Stimulated activated CD4-positive, alpha-beta T cell treated with anti-CD3 and anti-CD28 coated beads, TNF-alpha, amount 100 ng/mL, for 1 hour (primary cell): ENCODE measurements at places on chromosomes 4 and X.
A peak's percentile ranks its signal among the peaks of the same experiment; 100 is the strongest.

- no peak for DNase-seq
Observed at GRCh38 chr4:23401572-23401971, 488.3 kb downstream of the PPARGC1A start.

DNA sequence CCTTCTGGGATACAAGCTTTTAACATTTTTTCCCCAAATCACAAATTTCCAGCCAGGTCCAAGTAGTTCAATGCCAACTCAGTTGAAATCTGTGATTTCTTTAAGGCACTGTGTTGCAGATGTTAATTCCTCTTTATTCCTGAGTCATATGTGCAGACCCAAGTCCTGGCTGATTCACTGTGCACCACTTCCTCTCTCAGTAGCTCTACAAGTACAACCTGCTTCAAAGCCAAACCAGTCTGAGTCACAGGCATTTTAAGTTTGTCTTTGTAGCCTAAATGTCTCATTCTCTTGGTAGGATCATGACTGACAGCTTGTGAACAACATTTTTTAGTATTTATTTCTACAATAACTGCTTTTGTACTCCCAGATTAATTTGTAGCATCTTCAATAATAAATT is 165.6 kb upstream of the S100G start:
- peak; percentile 14 for DNase-seq

GRCh38 chr4:74018771-74019170 is 19.7 kb downstream of the CXCL3 start:
- no peak for DNase-seq

GRCh38 chr4:186557061-186557460 is 1.7 kb upstream of the MTNR1A start:
- DNase-seq = no peak

DNA sequence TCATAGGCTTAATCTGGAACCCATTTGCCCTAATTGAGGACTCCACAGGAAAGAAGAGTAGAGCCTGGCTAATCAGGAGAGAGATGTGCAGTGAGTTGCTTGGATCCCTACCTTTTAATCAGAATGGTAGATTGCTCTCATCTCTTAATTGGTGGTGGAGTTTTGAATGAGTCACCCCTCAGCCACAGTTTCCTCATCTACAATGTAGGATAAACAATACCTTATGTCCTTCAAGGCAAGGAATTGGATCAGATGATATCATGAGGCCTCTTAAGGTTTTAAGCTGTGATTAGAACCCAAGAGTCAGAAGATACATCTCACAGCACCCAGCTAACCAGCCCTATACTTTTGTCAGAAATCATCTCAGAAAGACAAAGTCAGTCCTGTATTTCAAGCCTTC is 39.1 kb downstream of the PDGFRA start:
- DNase-seq = no peak

GRCh38 chrX:10507181-10507580 is 113.2 kb downstream of the MID1 start:
- DNase-seq = no peak

DNA sequence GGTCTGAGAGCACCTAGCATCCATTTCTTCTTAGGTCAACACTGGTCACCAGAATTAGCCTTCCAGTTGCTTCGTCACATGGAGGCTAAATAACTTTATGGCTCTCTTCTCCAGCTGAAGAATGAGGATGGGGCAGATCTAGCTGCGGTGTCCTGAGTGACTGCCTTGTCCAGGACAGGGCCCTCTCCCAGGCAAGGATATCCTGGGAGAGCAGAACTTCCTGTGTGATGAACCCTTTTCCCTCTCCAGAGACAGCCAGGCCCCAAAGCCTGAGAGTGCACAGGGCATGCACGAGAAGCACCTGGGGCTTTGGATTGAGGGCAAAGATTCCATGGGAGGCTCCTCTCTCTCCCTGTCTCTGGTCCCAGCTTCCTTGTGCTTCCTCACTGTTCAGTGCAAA is 108.2 kb upstream of the MAMLD1 start:
- DNase-seq = no peak

GRCh38 chrX:3639236-3639635 is 74.2 kb downstream of the PRKX start:
- DNase-seq = no peak

DNA sequence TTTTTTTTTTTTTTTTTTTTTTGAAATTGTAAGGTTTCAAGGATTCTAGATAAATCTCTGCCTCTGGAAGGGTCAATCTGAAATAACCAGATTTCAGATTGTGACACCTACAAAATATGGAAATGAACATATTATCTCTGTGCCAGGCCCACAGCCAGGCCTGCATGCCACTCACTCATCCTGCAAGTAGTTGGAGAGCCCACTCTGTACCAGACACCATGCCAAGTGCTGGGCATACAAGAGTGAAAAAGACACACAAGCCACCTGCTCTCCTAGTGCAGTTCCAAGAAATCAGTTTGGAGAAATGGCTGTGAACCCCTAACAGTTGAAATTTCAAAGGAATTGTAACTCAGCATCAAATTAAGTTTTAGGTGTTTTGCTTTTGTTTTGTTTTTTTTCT is 145.9 kb upstream of the NOCT start:
- no peak for DNase-seq

- DNase-seq = no peak
Observed at GRCh38 chr4:85895755-85896154, 420.8 kb downstream of the ARHGAP24 start.

- DNase-seq = no peak
Observed at GRCh38 chr4:83561381-83561780, 25.5 kb downstream of the GPAT3 start.

GRCh38 chrX:11632732-11633131 is 33.0 kb downstream of the ARHGAP6 start:
- DNase-seq = no peak

- DNase-seq = no peak
Observed at GRCh38 chr4:142883040-142883832, 37.1 kb upstream of the INPP4B start.

GRCh38 chrX:45972636-45973035 is 572.6 kb downstream of the ZNF674 start:
- no peak for DNase-seq

DNA sequence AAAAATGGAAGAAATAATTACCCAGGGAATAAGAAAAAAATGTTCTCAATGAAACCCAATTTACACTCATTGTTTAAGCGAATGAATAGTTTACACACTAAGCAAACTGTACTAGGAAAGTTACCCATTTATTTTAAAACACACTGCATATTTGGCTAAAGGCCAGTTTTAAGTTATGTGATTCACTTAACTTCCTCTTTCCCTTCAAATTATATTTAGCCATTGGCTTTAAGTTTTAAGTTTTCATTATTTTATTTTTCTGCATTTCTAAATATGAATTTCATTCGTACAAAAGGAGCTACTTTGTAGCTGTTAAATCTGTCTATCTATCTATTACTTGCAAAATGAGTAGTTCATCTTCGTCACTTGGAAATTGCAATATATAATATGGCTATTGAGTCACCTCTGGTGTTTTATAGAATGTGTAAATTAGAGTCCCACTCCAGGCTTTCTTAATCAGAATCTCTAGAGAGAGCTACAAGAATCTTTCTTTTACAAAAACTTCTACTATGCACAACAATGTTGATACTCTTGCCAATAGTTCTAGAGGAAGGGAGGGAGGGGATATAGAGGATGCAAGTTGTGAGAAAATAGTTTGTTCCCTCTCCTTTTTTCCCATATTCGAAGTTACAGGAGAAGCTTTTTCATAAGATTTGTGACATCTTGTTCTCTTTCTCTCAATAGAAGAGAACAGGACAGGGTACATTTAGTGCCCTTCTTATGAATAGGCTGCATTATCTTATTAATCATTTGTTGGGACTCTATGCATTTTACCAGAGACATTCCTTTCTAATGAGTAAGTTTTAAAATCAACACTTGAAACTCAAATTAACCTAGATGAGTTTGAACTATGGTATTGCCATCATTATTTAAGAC is 41.8 kb downstream of the SULT1B1 start:
- DNase-seq = no peak

DNA sequence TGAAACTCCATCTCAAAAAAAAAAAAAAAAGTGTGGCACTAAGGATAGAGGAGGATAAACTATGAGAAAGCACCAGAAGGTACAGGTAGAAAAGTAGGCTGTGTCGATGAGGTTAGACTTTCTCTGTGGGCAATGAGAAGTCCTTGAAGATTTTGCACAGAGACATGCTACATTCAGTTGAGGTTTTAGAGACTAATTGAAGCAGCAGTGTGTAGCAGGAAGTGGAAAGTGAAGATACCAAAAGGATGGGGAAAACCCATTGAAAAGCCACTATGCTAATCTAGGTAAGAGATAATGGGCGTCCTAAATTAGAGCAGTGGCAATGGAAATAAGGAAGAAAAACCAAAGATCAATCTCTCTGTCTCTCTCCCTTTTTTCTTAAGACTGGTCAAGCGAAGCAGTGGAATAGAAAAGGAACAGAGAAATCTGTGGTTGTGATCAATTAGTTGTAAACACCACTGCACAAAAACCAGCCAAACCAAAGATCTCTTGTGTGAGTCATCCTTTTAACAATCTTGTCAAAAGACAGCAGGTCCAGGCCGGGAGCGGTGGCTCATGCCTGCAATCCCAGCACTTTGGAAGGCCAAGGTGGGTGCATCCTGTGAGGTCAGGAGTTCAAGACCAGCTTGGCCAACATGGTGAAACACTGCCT is 3.5 kb downstream of the SPINK2 start:
- no peak for DNase-seq

DNA sequence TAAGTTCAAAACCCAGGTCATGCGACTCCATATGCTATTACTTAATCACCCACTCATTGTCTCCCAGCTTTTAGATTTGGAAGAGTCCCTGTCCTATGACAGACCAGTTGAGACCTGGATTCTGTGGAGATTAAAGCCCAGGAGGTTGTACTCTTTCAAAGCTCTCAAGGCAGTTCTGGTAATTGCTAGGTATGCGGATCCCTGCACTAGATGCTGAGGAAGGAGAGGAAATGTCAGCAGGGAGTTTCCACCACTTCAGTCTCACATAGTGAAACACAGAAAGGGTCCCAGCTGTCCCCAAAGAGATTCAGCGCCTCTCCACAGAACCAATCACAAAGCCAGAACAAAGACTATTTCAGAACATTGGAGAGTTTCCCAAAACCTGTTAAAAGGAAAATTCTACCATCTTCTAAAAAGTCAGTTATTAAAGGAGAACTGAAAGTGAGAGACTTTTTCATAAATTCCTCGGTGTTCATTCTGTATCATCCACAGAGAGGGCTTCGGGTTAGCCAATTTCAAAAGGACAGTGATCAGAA is 53.4 kb downstream of the IRF2 start:
- no peak for DNase-seq

DNA sequence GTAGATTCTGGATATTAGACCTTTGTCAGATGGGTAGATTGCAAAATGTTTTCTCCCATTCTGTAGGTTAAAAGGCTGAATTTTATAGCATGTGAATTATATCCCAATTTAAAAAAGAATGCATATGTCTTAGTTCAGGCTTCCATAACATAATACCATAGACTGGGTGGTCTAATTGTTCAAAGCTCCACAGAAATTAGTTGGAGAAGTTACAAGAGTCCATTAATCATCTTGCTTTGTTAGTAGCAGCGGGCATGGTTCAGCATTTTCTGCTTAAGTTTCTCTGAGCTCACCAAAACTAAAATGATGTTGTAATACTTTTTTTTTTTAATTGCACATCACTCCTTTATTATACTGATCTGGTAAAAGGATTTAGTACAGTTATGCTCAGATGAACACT is 1.8 kb downstream of the PGAM4 start:
- no peak for DNase-seq

DNA sequence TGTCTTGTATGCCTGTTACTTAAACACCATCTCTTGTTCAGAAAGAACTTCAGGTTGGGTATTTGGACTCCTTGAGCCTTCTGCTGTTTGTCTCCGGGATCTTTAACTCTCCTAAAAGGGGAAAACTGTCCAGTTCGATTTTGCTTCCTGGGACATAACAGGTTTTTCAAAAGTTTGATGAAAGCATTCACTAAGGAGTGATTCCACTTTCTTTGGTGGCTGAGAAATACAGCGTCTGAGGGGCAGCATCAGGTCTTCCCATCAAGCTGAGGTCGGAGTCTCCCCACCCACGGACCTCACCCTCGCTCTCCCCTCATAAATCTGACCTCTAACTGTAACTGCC is 1.4 kb downstream of the AFAP1 start:
- no peak for DNase-seq

DNA sequence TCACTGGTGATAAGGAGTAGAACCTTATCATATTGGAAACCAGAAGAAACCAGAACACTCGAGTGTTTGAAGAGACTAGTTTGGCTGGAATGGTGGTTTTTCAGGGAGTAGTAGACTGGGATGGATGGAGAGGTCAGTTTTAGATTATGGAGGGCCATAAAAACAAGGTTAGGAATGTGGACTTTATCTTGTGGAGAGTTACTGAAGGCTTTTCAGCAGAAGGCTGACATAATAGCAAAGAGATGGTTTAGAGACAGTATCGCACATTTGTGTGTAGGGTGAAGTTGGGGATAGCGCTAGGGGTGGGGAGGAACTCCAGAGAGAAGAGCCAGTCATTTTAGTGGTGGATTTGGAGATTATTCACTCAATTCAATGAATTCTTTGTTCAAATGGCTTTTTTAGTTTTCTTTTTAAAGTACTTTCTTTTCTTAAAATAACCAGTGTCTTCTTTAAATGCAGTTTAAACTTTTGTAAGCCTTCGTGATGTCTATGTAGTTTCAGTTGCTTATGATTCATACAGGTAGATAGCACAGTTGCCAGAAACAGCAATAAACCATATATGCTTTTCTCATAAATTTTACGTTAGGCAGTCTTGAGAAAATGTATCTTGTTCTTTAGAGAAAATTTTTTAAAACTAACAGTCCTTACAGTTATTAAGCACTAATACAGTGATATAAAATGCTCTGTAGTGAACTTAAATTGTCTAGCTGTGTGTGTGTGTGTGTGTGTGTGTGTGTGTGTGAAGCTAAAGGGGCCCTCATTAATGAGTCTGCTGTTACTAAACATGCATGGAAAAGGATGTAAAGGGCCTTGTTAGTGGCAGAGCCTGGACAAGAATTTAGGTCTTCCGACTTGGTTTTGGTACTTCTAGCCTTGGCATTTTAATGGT is 3.8 kb downstream of the ARHGAP10 start:
- no peak for DNase-seq

DNA sequence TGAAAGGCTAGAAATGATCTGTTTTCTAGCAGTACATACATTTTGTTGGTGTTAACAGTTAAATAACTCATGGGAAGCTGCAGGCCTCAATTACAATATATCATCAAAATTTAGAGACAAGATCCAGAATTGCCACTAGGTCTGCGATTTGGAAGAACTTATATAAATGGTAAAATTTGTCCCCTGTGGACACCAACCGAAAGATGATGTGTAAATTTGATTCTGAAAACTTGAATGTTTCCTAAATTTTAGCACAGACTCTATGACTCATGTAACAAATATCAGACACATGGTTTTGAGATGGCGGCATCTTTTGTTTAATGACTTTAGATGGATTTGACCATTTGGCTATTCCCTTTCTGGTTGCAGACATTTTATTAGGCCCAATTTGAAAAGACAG is 6.0 kb upstream of the HPGDS start:
- no peak for DNase-seq

- DNase-seq = no peak
Observed at GRCh38 chr4:78710536-78710935, 65.6 kb upstream of the BMP2K start.
